ENCODE measurements at places on chromosomes 3 and 15. TPM values are rescaled to one million over a fixed set of nuclear protein-coding genes. Genes with fewer than 3 reads are reported as not detected.

CFAP20DC gene
- total RNA-seq: 1.5 TPM

TJP1 gene
- not detected for total RNA-seq

- DNase-seq: no peak
Observed at GRCh38 chr3:107521469-107522059, 1.2 kb upstream of the BBX start.

CERS3 gene
- not detected for total RNA-seq

- peak; percentile 28 for DNase-seq
Observed at GRCh38 chr3:43268636-43269035, 17.7 kb upstream of the SNRK start.

- peak; percentile 17 for DNase-seq
Observed at GRCh38 chr15:45704329-45705249, 69.8 kb downstream of the SQOR start.

DNA sequence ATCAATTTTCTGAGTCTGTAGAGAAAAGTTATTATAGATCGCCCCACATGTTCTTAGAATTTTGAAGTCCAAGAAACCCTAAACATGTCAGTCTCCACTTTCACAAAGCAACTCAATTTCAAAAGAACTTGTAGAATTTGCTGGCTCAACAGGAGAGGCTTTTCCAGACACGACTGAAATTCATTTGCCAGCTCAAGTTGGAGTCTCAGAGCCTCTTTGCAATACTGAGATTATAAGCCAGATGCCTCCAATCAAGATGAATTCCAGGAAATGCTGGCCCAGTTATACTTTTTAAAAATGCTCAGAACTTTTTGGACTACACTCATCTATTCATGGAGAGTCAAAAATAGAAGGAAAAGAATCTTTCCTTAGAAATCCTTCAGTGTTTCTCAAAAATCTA, 56.9 kb upstream of the NLGN1 start:
- DNase-seq: no peak

NFKBIZ gene
- 70.6 TPM for total RNA-seq

DNA sequence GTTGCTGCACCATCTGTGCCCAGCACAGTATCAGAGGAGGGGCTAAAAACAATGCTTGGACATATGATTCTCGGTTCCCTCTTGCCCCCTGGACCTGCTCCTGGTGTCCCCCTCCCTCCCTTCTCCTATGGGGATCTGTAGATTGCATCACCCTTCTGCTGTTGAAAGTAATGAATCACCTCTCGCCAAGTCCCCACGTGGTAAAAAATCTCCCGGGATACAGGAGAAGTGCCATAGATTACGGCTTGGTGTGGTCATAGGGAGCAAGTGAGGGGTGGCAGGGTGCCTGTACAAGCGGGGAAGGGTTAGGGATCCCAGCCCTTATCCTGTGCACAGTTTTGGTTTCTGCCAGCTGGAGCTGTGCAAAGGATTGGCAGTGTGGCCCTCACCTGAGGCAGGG, 37.7 kb downstream of the AMOTL2 start:
- DNase-seq: no peak

SPTSSB gene
- not detected for total RNA-seq

ELL3 gene
- 2.4 TPM for total RNA-seq

GRCh38 chr15:90839187-90840071, 29.0 kb upstream of the FURIN start:
- DNase-seq: no peak

GRCh38 chr3:188946351-188947240, 225.2 kb upstream of the TPRG1 start:
- DNase-seq: no peak

DNA sequence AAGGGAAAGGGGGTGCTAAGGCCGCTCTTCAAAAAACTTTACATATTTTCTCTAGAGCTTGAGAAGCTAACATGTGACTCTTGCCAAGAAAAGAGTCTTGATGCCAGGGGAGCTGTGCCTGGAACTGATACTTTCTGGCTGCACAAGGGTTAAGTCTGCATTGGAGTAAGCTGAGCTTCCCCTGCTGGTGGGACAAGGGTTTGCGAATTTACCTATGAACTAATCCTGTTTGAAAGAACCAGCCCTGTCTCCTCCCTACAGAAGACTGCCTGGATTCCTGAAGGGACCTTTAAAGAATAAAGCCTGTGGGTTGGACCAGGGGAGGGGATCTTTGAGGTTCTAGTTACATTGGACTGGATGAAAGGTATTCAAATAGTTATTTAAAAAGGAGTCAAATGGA, 58.3 kb upstream of the EPHA3 start:
- no peak for DNase-seq

RASSF1 gene
- total RNA-seq: 76.5 TPM

GRCh38 chr3:119395923-119396358, 67.5 kb downstream of the TMEM39A start:
- DNase-seq: no peak

GRCh38 chr3:66692042-66692765, 191.4 kb upstream of the LRIG1 start:
- DNase-seq: no peak

ARPP21 gene
- not detected for total RNA-seq

PLA1A gene
- total RNA-seq: not detected

DNA sequence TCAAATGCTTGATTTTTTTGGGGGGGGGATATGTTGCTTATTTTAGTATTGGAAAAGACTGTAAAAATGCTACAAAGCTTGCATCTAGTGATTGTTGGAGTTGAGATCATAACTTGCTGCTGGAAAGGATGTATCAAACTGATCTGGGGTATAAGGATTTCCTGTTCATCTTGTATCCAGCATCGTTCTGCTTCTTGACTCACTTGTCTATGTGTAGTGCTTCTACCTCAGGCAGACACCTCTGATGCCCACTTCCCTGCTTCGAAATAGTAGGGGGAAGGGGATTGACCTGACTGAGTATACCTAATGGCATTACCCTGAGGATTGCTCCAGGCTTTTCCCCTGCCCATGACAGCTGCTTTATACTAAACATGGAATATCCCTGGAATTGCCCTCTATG, 42.7 kb downstream of the STT3B start:
- DNase-seq: peak; percentile 20

DNA sequence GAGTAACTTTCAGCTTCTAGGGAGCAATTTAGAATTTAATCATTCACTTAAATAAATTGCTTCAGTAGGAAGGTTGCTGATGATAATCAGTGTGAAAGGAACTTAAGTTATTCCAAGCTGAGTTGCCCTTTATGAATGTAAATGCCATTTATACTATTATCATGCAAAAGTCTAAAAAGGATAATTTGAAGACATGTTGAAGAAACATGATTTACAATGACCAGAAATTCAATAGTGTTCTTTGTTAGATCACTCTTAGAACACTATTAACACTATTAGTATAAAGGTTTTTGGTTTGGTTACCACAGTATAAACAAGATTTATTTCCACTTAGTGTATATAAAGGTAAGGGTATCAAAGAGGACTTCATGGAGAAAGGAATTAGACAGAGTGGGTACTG, 1.6 kb downstream of the OR4F6 start:
- no peak for DNase-seq

GRCh38 chr3:63240381-63240902, 37.7 kb upstream of the SYNPR start:
- no peak for DNase-seq

PCLAF gene
- 135 TPM for total RNA-seq

DNA sequence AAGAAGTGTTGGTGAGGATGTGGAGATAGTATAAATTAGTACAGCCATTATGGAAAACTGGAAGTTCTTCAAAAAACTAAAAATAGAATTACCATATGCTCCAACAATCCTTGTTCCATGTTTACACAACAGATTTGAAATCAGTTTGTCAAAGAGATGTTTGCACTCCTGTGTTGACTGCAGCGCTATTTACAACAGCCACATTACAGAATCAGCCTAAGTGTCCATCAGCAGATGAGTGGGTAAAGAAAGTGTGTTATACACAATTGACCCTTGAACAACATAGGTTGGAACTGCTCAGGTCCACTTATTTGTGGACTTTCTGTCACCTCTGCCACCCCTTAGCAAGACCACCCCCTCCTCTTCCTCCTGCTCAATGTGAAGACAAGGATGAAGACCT, 34.7 kb downstream of the LMLN start:
- DNase-seq: no peak

PRICKLE2 gene
- total RNA-seq: not detected

WDR72 gene
- not detected for total RNA-seq

LNP1 gene
- 2.5 TPM for total RNA-seq

GRCh38 chr3:43346978-43347749, 60.8 kb downstream of the SNRK start:
- DNase-seq: peak; percentile 76

DNA sequence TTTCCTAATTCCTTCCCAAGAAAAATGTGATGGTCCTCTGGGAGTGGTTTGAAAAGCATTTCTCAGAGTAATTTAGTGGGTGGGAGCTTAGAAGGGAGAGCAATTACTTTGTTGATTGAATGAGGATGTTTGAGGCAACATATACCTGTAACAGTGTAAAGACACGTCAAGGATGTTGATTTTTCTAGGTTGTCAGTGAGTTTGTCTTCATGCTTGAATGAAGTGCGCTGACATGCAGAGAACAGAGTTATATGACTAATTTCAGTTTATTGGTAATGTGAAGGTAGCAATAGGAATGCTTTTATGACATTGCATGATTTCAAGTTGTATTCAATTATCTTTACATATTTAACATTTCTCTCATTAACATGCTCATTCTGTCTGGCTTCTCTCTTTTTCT, 286.9 kb downstream of the NFKBIZ start:
- DNase-seq: no peak

- peak; percentile 47 for DNase-seq
Observed at GRCh38 chr3:186413615-186414415, 51.8 kb upstream of the DGKG start.

IQCH gene
- total RNA-seq: 1.2 TPM

DNA sequence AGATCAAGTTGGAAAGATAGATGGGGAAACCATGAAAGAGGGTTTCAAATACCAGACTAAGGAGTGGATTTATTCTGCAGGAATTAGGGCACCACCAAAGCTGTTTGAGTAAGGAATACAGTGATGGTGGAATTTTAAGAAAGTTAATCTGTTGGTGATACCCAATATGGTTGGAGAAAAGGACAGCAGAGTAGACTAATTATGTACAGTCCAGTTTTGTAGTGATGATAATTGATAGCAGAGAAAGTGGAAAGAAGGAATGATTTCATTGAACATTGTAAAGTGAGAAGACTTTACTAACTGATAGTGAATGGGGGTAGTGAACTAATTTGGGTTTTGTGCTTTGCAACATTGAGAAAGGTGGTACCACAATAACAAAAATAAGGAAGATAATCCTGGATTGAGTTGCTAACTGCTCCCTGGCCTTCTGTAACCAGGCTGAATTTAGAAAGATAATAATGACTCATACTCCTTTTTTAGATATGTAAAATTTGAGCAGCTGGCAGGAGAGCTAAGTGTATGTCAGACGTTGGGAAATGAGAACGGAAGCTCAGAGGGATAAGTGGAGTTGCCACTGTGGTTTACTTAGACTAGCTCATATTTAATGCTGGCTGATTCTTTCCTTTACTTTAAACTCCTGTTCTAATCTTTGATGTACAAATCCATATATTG, 16.9 kb downstream of the TCAIM start:
- no peak for DNase-seq

- DNase-seq: no peak
Observed at GRCh38 chr3:146019508-146019907, 141.5 kb downstream of the PLOD2 start.

OXTR gene
- total RNA-seq: 1.1 TPM

HYAL2 gene
- total RNA-seq: 4.1 TPM

AGBL1 gene
- not detected for total RNA-seq

DNA sequence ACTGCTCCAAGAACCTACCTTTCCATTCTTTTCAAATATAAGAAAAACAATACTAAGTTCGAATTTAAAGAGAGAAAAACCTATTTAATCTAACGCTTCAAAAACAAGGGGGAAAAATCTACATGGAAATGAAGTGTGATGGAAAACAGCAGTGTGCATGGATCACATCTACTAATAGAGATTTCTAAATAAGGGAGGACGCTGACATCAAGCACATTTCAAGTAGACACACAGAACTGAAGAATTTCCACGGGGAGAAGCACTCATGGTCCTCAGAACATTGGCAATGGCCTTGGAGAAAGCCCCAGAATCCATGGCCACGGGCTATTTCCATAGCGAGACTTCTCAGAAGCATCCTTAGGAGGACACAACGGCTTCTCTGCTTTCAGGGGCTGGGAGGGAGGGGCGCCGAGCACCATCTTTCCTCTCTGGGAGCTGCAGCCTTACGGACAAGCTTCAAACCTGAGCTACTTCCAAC, 1.0 kb downstream of the TASOR start:
- no peak for DNase-seq

GRCh38 chr15:85414495-85414894, 34.1 kb downstream of the AKAP13 start:
- DNase-seq: no peak

TGM5 gene
- total RNA-seq: 0.11 TPM

GRCh38 chr3:32305361-32305876, 66.9 kb downstream of the CMTM8 start:
- DNase-seq: no peak

- peak; percentile 4 for DNase-seq
Observed at GRCh38 chr3:148962513-148962912, 28.8 kb upstream of the GYG1 start.

DNA sequence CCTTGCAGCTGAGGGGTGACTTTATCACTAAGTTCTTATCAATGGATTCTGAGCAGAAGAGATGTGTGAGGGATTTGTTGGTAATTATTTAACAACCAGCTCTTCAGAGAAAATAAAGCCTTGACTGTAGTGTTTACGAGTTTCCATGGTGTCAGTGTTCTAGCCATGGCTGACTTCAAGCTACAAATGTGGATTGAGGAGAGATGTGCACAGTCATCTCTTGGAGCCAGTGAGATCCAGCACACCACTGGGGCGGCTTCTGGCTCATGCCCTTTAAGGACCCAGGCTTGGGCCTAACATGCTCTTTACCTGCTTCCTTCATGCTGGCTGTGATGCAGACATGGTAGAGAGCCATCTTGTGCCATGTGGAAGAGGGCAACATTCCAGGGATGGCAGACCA, 145.6 kb upstream of the MRPS22 start:
- DNase-seq: no peak

CSPG4 gene
- not detected for total RNA-seq

- DNase-seq: peak; percentile 46
Observed at GRCh38 chr3:18743761-18744160, 318.6 kb upstream of the SATB1 start.

SERPINI1 gene
- 0.83 TPM for total RNA-seq

DNA sequence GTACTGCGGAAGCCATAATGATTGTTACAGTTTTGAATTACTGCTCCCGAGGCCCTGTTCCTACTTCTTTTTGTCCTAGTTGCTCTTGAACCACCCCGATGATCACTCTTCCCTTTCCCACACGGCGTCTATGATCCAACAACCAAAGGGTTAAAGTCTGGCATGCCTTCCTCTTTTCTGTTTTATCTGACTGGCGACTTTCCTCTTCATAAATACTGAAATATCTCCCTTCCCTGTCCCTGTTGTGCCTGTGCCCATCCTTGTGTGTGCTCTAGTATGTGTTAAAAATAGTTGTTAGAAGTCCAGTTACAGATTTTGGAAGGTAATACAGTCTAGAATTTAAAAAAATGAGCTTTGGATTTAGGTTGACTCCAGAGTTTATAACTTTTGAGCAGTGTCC, 83.6 kb downstream of the AKAP13 start:
- DNase-seq: no peak

- DNase-seq: no peak
Observed at GRCh38 chr3:149605902-149606301, 51.9 kb downstream of the WWTR1 start.

Data from activated CD8-positive, alpha-beta T cell treated with anti-CD3 and anti-CD28 coated beads for 36 hours (primary cell).